ENCODE measurements at places on chromosomes 1 and 21. TPM values are rescaled to one million over a fixed set of nuclear protein-coding genes. Genes with fewer than 3 reads are reported as not detected.

DNA sequence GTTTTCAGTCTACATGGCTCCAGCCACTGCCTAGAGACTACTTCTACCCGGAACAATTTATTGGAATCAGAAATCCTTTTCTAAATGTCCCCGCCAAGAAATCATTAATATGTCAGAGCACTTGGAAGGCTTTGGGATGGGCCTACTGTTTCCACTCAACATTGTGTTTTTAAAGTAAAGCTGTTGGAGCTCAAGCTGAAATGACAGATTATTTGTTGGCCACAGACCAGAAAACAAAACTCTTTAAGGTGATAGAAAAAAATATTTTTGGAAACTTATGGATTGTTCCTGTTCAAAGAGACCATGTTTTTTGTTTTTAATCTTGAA lies 496 bp downstream of the VPS45 start:
- peak overlapping the region; percentile 76 for H3K4me3 ChIP-seq
- peaks cover 4% of the 10 kb centered on the region for H3K36me3 ChIP-seq
- peak overlapping the region; percentile 98 for H3K27ac ChIP-seq
- H3K27me3 ChIP-seq: no peaks in the 10 kb centered on the region
- no peak for DNase-seq

DNA sequence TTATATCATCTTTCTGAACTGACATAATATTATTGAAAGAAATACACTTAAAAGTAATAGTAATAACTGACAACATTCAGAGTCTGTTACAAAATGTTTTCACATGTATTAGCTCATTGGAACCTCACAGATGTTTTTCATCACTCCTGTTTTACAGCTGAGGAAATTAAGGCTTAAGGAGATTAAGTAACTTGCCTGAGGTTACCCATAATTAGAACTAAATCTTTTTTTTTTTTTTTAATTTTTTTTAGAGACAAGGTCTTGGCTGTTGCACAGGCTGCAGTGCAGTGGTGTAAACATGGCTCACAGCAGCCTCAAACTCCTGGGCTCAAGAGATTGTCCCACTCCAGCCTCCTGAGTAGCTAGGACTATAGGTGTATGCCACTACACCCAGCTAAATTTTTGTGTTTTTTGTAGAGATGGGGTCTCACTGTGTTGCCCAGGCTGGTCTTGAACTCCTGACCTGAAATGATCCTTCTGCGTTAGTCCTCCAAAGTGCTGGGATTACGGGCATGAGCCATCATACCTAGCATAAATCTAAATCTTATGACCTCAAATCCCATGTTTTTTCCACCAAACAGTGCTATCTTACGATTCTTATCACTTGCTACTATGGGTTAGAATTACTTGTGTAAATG lies 64.7 kb upstream of the MACF1 start:
- peak overlapping the region; percentile 82 for H3K27ac ChIP-seq
- H3K36me3 ChIP-seq: no peaks in the 10 kb centered on the region
- no peak overlapping the region for H3K4me3 ChIP-seq
- H3K4me1 ChIP-seq: peaks cover 91% of the 10 kb centered on the region
- no peak for DNase-seq

- no peaks in the 10 kb centered on the region for H3K4me1 ChIP-seq
- H3K4me3 ChIP-seq: no peak overlapping the region
- DNase-seq: no peak
- H3K27me3 ChIP-seq: no peaks in the 10 kb centered on the region
These were observed 50.9 kb downstream of the PRDM15 start for GRCh38 chr21:41827951-41828883.

Gene WDR64
- not detected for total RNA-seq

DNA sequence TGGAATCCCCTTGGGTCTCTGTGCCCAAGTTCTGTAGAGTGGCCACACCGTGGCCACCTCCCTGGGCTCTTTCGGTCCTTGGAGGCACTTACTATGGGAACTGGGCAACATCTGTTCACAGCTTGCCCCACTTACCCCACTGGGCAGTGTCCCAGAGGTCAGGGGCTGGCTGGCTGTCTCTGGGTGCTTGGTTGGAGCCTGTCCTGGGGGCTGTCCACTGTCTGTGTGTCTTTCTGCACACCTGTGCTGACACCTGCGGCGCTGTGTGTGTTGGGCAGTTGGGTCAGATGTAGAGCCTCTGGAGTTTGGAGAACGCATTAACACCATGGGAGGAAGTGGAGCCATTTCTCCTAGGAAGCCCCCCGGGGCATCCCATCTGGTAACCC lies 1.3 kb upstream of the TMEM54 start:
- no peak overlapping the region for H3K4me3 ChIP-seq
- H3K4me1 ChIP-seq: peaks cover 18% of the 10 kb centered on the region
- no peak overlapping the region for H3K27ac ChIP-seq
- no peaks in the 10 kb centered on the region for H3K27me3 ChIP-seq
- H3K36me3 ChIP-seq: no peaks in the 10 kb centered on the region
- DNase-seq: no peak

Gene RAP1GAP
- 0.71 TPM for total RNA-seq

DNA sequence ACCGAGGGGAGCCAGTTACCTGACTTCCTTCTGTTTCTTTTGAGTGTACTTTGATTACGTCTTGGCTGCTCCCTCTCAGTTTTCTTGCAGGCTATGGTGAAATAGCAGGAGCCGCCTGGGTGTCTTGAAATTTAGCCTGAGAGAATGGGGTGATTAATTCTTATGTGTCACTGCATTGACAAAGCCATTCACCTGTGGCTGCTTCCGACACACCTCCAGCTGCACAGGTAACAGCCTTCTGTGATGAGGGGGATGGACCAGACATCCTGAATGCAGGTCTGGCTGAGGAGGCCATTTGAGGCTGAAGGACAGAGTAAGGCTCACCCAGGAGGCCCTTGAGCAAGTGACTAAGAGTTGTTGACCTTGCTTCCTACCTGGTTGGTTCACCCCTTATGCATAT lies 16.5 kb downstream of the CACNA1E start:
- H3K36me3 ChIP-seq: no peaks in the 10 kb centered on the region
- no peaks in the 10 kb centered on the region for H3K27me3 ChIP-seq
- H3K27ac ChIP-seq: no peak overlapping the region
- no peaks in the 10 kb centered on the region for H3K4me1 ChIP-seq
- DNase-seq: no peak

- no peak for DNase-seq
- peaks cover 8% of the 10 kb centered on the region for H3K4me1 ChIP-seq
- H3K27me3 ChIP-seq: no peaks in the 10 kb centered on the region
- no peak overlapping the region for H3K4me3 ChIP-seq
- H3K36me3 ChIP-seq: no peaks in the 10 kb centered on the region
- no peak overlapping the region for H3K27ac ChIP-seq
These were observed 4.7 kb downstream of the OR14I1 start for GRCh38 chr1:248697907-248698306.

- H3K4me3 ChIP-seq: no peak overlapping the region
- no peak for DNase-seq
- peak overlapping the region; percentile 79 for H3K27ac ChIP-seq
- H3K27me3 ChIP-seq: no peaks in the 10 kb centered on the region
- H3K4me1 ChIP-seq: no peaks in the 10 kb centered on the region
These were observed 18.0 kb downstream of the PCP4 start for GRCh38 chr21:39885119-39885848.

GRCh38 chr1:116287341-116288200 lies 85.5 kb upstream of the ATP1A1 start:
- H3K4me1 ChIP-seq: no peaks in the 10 kb centered on the region
- no peaks in the 10 kb centered on the region for H3K36me3 ChIP-seq
- DNase-seq: peak; percentile 72
- no peak overlapping the region for H3K27ac ChIP-seq

- H3K4me3 ChIP-seq: no peak overlapping the region
- peak overlapping the region; percentile 83 for H3K27ac ChIP-seq
- no peaks in the 10 kb centered on the region for H3K36me3 ChIP-seq
These were observed 3.7 kb downstream of the NES start for GRCh38 chr1:156673387-156674121.

- no peak overlapping the region for H3K27ac ChIP-seq
- H3K4me3 ChIP-seq: no peak overlapping the region
- DNase-seq: no peak
These were observed 11.8 kb upstream of the RALGPS2 start for GRCh38 chr1:178713259-178713658.

DNA sequence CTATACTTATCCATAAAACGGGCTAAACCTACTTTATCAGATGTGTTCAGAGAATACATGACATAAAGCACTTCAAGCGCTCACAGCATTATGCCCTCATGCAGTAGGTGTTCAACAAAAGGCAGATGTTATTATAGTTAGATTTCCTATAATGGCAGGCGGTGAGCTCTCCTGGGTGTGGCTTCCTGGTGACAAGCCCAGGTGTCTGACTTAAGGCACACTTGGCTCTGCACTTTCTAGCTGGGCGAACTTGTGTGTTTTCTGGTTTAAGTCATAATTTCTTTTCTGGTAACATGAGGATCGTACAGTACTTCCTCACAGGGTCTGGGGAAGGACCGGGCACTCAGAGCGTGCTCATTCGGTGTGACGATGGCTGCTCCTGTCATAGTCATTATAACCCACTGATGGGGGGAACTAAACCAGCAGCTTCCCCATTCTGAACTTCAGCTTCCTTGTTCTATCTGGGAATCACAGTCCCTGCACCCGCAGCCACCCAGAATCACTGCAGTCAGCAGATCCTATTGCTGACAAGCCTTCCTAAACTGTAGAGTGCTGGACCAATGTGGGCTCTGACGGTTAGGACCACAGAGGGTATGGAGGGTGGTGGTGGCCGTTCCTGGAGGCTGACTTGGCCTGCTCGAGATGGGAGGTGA lies 52.8 kb downstream of the IGSF21 start:
- no peaks in the 10 kb centered on the region for H3K27me3 ChIP-seq
- H3K4me1 ChIP-seq: no peaks in the 10 kb centered on the region
- no peak overlapping the region for H3K4me3 ChIP-seq
- H3K27ac ChIP-seq: peak overlapping the region; percentile 27

GRCh38 chr1:44033756-44034155 lies 2.5 kb upstream of the SLC6A9 start:
- peaks cover 72% of the 10 kb centered on the region for H3K4me1 ChIP-seq
- no peaks in the 10 kb centered on the region for H3K27me3 ChIP-seq
- H3K4me3 ChIP-seq: no peak overlapping the region
- peak overlapping the region; percentile 24 for H3K27ac ChIP-seq
- H3K36me3 ChIP-seq: no peaks in the 10 kb centered on the region

DNA sequence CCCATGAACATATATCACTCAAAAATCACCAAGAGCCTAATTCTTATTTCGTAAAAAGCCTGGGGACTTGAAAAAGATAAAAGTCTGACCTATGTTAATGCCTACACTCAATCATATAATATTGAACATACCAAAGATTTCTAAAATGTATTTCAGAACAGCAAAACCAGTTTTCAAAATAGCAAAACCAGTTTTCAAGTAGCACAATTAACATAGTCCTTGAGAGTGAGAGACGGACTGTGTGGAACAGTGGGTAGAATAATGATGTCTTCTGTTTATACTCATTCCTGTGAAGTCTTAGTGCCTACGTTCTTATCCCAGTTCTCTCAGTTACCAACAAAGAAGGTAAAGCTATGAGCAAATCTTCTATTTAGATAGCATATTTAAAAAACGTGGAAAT lies 22.3 kb upstream of the RGS2 start:
- H3K27me3 ChIP-seq: no peaks in the 10 kb centered on the region
- no peaks in the 10 kb centered on the region for H3K36me3 ChIP-seq
- H3K4me3 ChIP-seq: no peak overlapping the region
- no peak for DNase-seq
- H3K4me1 ChIP-seq: no peaks in the 10 kb centered on the region

DNA sequence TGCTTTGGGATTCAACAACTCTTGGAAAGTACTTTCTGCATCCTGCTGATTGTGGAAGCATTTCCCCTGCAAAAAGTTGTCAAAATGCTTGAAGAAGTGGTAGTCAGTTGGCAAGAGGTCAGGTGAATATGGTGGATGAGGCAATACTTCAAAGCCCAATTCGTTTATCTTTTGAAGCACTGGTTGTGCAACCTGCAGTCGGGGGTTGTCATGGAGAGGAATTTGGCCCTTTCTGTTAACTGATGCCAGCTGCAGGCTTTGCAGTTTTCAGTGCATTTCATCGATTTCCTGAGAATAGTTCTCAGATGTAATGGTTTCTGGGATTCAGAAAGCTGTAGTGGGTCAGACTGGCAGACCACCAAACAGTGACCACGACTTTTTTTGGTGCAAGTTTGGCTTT lies 47.6 kb upstream of the GJA5 start:
- no peaks in the 10 kb centered on the region for H3K36me3 ChIP-seq
- peaks cover 5% of the 10 kb centered on the region for H3K4me1 ChIP-seq
- H3K27ac ChIP-seq: no peak overlapping the region
- H3K27me3 ChIP-seq: no peaks in the 10 kb centered on the region

DNA sequence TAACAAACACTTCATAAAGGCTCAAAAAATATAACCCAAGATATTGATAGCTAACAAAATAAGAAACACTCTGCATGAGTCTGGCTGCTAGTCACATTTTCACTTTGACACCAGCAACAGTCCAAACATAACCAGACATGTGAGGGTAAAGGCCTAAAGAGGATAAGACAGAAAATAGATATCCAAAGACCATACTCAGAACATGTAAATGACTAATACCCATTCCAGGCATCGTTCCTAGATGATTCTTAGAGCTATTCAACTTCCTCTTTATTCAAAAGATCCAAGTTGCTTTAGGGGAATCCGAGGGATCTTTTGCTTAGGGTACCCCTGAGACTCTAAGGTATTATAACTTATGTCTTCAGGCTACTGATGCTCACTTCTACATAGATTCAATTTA lies 5.1 kb downstream of the COL24A1 start:
- no peak overlapping the region for H3K4me3 ChIP-seq
- peaks cover 28% of the 10 kb centered on the region for H3K4me1 ChIP-seq
- no peak for DNase-seq
- H3K27me3 ChIP-seq: peaks cover 8% of the 10 kb centered on the region

Gene NUF2
- 0.52 TPM for total RNA-seq

- H3K4me3 ChIP-seq: no peak overlapping the region
- H3K36me3 ChIP-seq: no peaks in the 10 kb centered on the region
- DNase-seq: no peak
- no peak overlapping the region for H3K27ac ChIP-seq
- H3K4me1 ChIP-seq: peaks cover 10% of the 10 kb centered on the region
- H3K27me3 ChIP-seq: no peaks in the 10 kb centered on the region
These were observed 18.5 kb downstream of the NTMT2 start for GRCh38 chr1:170164103-170164763.

DNA sequence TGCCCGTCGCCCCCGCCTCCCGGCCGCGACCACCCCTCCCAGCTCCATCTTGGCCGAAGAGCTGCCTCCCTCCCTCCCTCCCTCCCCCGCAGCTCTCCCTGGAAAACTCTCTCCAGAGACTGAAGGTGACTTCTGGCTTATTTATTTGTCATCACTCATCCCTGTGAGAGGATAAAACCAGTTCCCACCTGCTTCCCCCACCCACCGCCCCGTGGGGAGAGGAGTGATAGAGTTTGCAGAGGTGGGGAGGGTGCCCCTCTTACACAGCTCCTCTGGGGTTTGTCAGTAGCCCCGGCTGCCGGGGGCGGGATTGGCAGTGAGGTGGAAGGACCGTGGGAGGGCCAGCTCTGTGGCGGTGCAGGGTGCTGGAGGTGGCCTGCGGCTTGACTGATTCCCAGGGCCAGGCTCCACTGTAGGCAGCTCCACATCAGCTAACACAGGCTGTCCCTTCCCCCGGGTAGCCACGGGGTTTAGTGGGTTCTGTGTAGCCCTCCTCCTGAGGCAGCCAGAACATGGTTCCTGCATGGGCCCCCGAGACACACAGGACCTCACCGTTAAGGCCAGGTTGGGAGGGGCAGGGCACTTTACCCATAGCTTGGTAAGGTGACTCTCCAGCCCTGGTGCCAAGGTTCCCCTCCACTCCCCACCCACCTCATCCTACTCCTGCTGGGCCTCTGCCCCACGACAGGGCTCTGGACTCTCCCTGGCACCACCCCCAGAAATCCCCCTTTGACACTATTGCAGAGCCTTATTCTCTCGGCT lies 62.2 kb downstream of the ELK4 start:
- no peaks in the 10 kb centered on the region for H3K36me3 ChIP-seq
- H3K4me3 ChIP-seq: peak overlapping the region; percentile 48
- H3K27me3 ChIP-seq: peaks cover 21% of the 10 kb centered on the region
- no peak overlapping the region for H3K27ac ChIP-seq
- DNase-seq: no peak

All from esophagus muscularis mucosa (tissue), 4 donors.